Stimulated activated CD4-positive, alpha-beta T cell treated with anti-CD3 and anti-CD28 coated beads, Interleukin-1b, Interleukin-23, amount 100 ng/mL, for 1 hour (primary cell): ENCODE measurements at places on chromosomes 3 and 15.

DNA sequence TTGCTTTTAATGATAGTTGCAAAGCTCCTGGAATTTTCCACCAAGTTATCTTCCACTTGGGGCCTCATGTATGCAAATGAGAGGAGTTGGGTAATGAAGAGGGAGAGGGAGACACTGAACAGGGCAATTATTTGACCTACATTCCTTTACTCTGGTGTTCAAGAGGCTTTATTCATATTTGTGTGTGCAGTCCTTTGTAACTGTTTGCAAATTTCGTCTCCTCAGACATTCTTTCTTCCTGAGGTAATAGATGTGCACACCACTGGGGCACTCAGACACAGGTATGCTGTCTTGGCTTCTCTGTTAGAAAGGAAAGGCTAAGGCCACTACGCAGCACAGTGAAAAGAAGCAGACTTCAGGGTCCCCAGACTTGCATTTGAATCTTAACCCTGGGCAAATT is 189.7 kb upstream of the IL12A start:
- no peak for DNase-seq

- DNase-seq = no peak
Observed at GRCh38 chr3:51727500-51727899, 20.6 kb downstream of the GRM2 start.

DNA sequence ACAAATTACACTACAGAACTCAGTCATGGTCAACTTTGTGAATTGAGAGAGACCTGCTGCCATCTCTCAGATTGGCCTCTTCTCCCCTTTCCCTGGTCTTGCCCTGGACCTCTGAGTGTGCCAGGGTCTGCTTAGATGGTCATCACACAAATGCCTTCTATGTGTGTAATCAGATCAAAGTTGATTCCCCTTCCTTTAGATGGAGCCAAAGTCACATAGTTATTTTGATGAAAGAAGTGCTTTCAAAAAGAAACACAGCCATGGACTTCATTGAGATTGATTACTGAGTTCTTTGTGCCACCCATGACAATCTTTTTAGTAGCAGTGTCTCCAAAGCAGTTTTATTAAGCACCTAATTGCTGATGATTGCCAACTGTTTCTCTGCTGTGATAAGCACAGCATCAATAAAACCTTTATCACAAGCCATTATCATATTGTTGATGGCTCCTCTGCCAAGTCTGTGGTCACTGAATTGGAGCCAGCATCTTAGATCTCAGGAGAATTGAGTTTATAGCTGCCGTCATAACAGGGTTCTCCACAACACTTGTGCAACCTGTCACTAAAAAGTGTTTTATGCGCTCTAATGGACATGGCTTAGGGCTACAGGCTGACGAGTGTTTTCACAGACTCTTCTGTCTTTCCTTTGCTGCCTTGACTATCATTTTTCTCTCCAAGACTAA is 149.7 kb upstream of the NUDT16 start:
- DNase-seq = no peak

GRCh38 chr3:58837856-58838255 is 171.3 kb upstream of the FAM3D start:
- DNase-seq = no peak

GRCh38 chr3:172177046-172177445 is 137.7 kb downstream of the FNDC3B start:
- DNase-seq = no peak

- DNase-seq = no peak
Observed at GRCh38 chr15:70508561-70509281, 254.6 kb downstream of the UACA start.

GRCh38 chr3:59138966-59139365 is 89.1 kb upstream of the CFAP20DC start:
- DNase-seq = no peak

DNA sequence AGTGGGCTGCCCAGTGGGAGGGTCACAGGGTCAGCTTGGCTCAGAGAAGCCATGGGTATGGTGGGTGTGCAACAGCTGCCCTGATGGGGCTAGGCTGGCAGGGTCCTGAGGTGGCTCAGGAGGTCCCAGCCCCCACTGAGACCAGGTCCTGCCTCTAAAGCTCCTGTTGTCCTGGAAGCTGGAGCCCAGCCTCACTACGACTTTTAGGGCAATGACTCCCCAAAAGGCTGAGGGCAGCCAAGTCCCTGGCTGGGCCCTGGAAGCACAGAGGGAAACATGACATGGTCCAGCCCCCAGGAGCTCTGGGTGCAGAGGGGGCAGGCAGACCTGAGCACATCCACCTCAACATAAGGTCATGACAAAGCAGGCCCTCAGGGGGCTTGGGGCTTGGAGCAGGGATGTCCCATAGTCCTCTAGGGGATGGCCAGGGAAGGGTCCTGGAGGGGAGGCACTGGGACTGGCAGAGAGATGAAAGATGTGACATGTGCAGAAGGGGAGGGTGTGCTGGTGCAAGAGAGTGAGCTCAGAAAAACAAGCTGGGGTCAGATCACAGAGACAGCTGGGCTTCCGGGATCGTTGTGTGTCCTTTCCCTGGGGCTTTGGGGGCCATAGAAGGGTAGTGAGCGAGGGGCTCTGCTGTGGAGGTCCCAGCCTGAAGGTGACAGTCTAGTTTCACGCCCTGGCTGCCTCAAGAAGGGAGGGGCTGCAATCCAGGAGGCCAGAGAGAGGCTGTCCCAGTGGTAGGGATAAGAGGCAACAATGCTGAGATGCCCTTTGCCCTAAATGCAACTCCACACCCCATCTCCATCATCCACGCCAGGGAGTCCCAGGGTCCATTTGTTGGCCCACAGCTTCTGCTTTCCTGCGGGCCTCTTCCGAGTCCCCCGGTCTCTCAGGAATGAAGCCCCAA is 639 bp upstream of the ITIH3 start:
- DNase-seq = no peak

- no peak for DNase-seq
Observed at GRCh38 chr15:85543741-85544155, 163.3 kb downstream of the AKAP13 start.

GRCh38 chr3:54987719-54988118 is 59.9 kb upstream of the LRTM1 start:
- DNase-seq = no peak

DNA sequence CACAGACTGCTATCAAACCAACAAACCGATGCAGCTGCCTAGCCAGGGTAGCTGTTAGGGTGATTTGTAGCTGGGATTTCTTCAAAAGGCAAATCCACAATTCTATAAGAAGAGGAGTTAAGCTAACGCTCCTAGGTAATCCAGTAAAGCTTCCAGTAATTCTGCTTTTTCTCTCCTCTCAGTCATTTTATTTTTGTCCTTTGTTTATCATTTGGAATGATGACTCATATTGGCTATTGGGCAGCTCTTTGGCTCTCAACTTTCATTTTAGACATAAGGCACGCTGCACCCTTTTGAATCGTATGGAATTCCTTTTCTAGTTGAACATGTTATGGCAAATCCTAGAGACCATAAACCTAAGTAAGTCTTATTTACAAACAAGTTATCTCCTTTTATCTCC is 53.2 kb upstream of the PPARG start:
- DNase-seq = no peak

- DNase-seq = no peak
Observed at GRCh38 chr15:100836501-100836900, 43.1 kb upstream of the ALDH1A3 start.

DNA sequence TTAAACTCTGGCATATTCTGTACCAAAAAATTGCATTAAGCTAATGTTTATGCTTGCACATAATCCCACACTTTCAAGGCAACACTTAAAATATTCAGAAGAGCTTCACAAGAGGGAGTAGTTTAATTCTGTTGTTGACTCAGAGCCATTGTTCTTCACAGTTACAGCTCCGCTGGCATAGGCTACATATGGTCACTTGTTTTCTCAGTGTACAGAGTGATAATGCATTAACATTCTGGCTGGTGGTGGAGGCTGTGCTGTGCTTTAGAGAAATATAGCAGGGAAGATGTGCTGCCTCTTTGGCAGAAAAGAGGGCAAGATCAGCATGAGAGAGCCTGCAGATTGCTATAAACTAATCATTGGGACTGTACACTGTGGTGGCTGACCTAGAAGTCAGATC is 13.3 kb downstream of the NLGN1 start:
- no peak for DNase-seq

DNA sequence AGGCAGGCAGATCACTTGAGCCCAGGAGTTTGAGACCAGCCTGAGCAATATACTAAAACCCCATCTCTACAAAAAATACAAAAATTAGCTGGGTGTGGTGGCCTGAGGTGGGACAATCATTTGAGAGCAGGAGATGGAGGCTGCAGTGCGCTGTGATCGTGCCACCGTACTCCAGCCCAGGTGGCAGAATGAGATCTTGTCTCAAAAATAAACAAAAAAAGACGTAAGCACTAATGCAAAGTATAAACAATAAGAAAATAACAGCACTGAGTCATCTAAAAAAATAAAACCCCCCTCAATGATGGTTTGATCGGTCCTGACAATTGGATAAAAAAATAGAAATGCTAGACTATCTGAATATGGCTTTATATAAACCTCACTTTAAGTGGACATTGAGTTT is 3.6 kb downstream of the PPP1R2 start:
- no peak for DNase-seq
